ENCODE measurements at places on chromosomes 4 and X.

DNA sequence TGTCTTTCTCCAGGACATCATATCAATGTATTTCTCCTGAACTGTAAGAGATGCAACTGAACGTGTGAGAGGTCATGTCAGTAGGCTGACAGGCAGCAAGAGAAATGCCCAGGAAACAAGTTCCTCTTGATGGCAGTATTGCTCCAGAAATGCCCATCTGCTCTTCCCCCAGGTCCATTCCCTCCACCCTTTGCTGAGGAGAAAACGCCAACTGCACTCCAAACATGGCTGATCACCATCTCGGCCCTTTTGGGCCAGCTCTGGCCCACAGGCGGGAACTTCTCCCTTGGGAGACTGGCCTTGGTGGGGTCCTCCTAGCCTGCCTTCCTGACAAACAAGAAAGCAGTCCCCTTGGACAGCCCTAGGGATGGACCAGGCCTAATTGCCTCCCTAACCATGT, 276.5 kb upstream of the AGTR2 start:
- DNase-seq: no peak

- DNase-seq: no peak
Observed at GRCh38 chrX:12548746-12549145, 242.5 kb upstream of the PRPS2 start.

DNA sequence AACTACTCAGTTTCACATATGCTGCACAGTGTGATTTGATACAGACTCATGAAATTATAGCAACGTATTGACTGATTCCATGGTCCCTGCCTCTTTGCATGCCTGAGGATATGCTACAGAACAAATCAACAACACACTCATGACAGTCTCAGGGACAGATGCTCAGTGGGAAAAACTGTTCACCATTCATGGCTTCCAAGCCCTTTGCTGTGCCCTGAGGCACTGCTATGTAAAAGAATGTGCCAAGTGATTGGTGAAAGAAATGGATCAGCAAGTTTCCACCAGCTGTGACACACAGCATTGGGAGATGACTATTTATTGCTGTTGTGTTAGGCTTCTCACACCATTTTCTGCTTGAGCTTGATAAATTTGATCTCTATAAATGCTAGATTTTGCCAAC, 825.6 kb upstream of the INTU start:
- DNase-seq: no peak

- peak; percentile 91 for DNase-seq
Observed at GRCh38 chr4:87209696-87210095, 10.7 kb downstream of the KLHL8 start.

DNA sequence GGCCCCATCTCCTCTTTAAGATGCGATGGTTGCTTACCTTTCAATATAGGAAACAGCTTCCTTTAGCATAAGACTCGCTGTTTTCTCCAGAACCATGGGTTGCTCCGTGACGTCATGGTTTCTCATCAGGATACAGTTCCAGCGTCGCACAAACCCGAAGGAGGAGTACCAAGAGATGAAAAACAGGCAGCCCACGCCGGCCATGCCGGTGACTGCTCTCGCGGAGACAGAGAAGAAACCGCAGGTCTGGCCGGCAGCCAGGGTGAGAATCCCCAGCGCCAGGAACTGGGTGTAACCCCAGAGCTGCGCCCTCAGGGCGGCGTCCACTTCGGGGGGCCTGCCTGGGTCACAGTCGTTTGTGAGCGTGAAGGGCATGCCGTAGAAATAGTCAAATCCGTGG, 11.4 kb downstream of the ARSD start:
- DNase-seq: no peak

DNA sequence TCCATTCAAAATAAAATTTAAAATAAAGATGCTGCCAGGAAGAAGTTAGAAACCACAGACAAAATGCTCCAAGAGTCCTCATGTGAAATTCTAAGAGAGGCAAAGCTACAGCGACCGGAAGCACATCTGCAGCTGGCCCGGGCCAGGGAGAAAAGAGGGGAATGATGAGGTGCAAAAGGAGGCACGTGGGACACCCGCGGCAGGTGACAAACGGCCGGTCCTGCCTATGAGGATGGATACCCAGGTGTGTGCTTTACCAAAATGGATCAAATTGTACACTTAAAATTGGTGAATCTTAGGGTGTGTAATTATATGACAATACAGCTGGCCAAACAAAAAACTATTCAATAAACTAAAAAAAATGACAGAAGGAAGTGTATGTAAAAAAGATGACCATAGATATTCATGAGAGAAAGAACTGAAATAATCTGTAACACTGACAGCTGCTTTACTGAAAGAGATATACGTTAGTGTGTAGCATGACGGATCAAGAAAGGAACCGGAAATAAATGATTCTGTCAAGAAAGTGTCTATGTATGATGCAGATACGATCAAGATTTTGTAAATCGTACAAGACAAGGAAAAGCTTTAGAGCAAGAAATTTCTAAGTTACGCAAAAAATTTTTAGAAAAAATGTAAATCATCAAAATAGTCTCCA, 29.5 kb downstream of the PPP2R3B start:
- no peak for DNase-seq

DNA sequence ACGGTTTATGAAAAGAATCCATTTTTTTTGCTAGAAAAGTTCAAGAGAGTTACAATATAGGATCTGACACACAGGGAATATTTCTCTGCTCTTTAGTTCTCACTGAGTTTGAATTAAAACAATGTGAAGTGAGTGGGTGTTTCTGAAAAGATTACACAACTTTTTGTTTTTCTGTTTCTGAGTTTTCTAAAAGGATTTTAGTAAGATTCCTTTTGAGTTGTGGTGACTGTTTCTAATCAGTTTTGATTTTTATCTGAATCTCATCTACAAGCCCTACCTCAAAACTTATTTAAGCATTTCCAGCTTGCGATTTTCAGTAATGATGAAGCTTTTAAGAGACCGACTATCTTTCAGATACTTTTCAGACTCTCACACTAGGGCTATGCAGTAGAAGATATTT, 141.7 kb downstream of the GPAT3 start:
- peak; percentile 3 for DNase-seq

DNA sequence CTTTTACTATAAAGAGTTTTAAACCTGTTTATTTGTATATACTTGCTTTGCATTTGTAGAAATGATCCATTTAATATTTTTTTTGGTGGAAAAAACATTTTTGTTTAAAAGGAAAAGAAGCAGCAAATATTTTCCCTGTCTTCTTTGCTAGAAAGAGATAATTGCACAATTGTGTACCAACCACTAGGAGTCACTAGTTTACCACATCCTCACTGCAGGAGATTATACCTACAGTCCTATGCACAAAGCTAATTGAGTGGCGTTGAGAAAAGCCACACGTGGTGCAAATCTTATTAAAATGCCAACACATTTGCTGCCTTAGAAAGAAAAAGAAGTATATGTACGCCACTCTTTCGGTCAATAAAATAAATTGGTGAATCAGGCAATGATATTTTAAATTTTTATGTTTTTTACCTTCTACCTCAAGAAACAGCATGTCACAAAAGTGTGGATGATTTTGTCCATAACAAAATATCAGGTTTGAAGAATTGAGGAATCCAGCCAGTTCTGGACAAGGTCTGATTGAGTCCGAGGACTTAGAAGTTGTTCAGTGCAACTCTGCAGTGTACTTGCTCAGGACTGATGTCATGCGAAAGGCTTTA, 102.9 kb downstream of the GRXCR1 start:
- DNase-seq: peak; percentile 9

DNA sequence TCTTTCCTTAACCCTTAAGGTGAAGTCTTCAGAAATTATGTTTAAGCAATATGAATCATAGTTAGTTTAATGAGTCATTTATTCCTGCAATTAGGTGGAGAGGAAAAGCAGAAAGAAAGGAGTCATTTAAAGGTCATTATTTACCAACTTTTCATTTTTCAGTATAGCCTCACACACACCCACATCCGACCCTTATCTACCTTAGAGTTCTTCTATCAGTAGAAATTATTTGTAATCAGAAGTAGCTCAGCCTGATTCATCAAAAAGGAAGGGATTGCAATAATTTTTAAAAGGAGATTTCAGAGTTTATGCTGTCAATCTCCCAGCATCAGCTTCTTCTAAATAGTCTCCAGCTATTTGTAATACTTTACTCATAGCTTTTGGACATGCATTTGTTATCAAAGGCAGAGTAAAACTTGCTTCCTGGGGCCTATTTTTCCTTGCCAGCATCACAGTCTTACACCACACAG, 5.9 kb downstream of the ANXA10 start:
- no peak for DNase-seq

DNA sequence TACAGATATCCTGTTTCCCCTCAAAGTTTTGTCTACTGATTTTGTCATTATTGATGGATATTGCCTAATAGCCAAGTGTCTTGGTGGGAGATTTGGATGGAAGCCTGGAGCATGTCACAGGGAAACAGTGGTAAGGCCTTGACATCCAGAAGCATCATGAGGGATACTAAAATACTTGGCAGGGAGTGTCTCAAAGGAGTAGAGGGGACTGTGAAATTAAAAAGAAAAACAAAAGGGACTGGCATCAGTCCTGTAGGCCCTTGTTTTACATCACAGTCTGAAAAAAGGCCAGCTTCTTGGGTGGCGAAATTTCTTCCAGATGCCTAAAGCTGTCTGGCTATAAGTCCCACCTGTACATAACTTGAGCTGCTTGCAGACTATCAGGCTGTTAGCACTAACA, 83.8 kb downstream of the GUCY2F start:
- no peak for DNase-seq

GRCh38 chrX:40086569-40087335, 11.0 kb downstream of the BCOR start:
- no peak for DNase-seq

- DNase-seq: peak; percentile 18
Observed at GRCh38 chr4:128220286-128221235, 67.1 kb downstream of the PGRMC2 start.

DNA sequence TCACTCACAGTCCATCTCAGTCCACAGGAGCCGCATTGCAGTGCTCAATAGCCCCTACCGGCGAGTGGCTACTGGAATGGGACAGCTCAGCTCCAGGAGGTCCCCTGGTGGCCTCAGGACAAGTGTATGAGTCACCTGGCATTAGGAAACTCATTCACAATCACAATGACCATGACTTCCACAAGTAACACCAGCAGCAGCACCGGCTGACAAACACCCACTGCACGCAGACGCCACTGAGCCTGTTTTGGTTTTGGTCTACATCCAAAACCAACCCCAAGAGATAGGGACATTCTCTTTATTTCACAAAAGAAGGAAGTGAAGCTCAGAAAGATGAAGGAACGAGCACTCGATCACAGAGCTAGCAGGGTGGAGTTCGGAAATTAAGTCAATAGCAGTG, 8.1 kb downstream of the JAKMIP1 start:
- no peak for DNase-seq

- DNase-seq: no peak
Observed at GRCh38 chr4:79864500-79865200, 208.4 kb downstream of the ANTXR2 start.

DNA sequence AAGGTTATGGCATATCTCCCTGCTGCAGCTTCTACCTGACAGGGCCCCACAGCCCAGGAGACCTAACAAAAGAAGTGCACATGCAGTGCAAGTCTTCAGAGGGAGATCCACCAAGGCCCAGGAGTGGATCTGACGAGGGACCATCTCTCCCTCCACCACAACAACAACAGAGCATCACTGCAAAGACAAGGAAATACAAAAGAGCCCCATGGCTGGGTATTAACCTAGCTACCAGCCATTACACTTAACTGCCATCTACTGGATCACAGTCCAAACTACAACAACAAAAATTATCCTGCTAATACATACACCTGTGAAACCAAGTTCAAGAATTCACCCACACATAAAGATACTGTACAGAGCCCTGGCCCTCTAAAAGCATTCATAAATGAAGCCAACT, 280.2 kb upstream of the SLC7A11 start:
- DNase-seq: peak; percentile 44

DNA sequence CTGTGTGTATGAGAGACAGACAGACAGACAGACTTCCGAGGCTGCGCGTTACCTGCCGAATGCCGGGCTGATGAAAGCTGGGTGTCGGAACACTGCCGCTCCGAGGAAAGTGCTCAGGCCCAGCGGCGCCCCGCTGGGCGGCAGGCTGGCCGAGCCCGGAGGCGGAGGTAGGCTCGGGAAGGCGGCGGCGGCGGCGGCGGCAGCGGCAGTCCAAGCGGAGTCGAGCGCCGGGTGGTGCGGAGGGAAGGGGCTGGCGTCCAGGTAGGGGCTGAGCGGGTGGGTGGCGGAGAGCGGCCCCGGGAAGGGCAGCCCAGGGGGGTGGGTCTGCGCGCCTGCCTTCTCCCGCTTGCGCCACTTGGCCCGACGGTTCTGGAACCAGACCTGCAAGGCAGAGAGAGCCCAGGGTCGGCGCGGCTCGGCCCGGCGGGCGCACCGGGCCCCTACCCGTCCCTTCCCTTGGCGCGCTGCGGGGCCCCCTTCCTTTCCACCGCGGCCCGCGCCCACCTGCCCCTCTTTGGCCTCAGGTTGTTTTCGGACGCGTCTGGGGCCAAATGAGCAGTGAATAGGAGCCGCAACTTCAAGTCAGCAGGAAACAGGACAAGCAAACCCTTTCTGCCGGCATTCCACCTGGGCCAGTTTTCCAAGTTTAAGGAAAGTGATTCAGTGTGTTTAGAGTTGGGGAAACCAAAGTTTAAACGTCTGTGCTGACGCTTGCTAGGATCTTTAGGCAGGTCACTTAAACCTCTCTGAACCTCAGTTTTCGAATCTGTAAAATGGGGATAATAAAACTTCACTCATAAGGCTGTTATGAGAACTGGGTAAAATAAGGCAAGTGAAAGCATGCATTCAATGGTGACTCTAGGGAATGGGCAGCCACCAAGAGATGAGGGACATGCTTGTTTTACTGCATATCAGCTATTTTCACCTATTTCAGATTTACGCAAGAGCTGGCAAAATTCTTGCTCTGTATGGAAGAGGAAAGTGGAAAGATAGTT, 8.4 kb downstream of the ARX start:
- no peak for DNase-seq

DNA sequence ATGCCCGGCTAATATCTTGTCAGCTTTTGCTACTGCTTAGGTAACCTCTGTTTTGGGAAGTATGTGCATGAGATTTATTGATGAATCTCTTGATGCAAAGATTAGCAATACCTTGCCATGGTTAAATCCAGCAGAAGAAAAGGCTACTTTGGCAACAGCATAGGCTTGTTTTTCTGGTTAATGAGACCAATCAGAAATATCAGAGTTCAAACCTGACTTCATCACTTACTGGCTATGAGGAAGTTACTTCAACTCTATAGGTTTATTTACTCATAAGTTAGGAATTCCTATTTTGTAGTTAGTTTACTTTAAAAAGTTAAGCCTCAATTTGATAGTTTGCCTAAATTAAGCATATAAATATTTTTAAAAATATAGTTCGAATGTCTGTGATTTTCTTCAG, 93.1 kb downstream of the PDLIM5 start:
- DNase-seq: no peak

GRCh38 chr4:95048296-95048695, 290.5 kb downstream of the BMPR1B start:
- no peak for DNase-seq

All from inflammatory macrophage treated with lipopolysaccharide for 1 hour (primary cell).